NCI-H2171 (cell line): ENCODE measurements at places on chromosomes 16 and 17.

DNA sequence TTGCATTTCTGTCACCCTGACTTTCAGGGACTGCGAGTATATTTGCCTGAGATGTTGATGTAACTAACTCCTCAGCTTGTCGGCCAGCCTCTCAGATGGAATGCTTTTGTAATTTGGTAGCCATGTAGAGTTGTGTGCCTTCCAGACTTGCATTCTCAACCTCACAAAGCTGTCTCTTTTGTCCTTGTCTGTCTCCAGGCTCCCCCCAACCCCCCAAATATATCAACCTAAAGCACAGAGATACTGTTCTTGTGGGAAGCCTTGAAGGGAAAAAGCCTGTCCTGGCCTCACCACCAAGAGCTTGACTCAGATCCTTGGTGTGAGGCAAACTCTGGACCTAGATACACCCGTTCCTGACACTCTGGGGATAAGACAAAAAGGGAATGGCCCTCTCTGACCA is 18.4 kb downstream of the SAP30BP start:
- no peak for DNase-seq

DNA sequence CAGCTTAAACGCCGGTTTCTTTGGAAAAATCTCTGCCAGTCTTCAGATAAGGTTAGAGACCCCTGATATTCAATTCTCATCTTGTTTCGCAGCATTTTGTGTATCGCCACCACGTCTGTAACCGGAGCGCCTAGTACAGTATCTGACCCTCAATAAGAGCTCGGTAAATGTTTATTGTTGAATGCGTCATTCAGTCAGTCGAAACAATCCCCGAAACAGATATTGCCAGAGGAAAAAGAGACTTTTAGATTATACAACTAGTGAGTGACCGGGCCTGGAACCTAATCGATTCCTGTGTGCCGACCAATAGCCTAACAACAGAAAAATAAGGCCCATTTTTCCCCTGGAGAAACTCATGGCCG is 626 bp downstream of the PELP1 start:
- DNase-seq, result no peak

- DNase-seq, result no peak
Measured at GRCh38 chr17:78268951-78269905, 37.8 kb downstream of the TMEM235 start.

- DNase-seq, result no peak
Measured at GRCh38 chr17:9427465-9428315, 147.9 kb downstream of the STX8 start.

DNA sequence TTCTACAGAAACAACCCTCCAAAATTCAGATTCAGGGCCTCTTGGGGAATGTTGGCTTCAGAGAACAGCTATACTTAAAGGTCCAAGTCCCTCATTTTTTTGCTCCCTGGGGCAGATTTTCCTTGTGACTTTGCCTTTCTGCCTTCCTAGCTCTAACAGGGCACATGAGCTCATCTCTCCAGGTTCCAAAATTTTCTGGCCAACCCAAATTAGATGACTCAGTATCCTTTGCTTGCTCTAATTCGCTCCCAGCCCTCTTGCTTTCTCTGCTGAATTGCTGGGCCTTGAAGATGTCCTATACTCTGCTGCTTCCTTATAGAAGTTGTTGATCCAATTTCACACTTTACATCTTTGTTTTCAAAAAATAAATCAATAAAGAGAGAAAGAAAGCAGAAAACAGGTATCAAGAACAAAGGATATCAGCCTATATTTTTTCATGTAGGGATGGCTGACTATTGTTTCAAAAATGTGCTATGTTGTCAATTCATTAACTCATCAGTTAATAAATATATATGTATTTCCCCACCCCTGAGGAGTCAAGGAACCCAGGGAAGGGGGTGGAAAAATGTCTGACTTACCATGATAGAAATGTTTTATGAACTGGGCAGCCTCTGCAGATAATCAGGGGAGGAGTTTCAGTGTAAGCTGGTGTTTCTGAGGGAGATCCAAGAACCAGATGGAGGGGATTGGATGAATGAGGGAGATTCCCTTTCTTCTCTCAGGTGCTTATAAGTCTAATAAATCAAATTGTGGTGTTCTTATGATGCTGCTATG is 1.0 kb upstream of the KRTAP4-2 start:
- DNase-seq, result no peak

DNA sequence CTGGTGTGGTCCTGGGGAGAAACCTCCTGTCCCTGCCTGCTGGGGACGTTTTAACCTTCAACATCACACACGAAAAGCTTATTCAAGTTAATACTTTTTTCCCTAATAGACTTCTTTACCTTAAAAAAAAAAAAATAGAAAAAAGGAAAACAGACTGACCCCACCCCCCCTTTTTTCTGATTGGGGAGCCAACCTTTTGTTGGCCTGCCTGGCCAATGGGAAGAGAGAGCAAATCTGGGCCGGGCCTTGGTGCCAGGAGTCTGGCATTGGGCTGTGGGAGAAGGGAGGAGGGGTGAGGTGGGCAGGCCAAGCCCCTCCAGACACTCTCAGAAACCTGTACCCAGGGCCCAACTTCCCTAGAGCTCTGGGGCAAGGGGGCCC is 3.0 kb downstream of the CBX8 start:
- DNase-seq, result no peak

DNA sequence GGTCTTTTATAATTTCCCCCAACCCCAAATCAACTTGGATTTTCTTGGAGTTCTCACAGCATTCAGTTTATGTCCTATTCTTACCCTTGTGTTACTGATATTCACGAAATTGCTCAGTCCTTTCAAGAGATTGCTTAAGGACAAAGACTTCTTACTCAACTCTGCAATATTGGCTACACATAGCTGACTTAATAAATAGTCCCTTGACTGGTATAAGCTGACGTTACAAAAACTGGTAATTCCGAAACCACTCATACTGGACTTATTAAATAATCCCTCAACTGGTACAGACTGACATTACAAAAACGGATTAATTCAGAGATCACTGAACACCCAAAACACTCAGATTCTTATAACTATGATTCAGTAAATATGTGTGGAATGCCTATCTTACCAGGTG is 860 bp downstream of the TIGD7 start:
- no peak for DNase-seq

DNA sequence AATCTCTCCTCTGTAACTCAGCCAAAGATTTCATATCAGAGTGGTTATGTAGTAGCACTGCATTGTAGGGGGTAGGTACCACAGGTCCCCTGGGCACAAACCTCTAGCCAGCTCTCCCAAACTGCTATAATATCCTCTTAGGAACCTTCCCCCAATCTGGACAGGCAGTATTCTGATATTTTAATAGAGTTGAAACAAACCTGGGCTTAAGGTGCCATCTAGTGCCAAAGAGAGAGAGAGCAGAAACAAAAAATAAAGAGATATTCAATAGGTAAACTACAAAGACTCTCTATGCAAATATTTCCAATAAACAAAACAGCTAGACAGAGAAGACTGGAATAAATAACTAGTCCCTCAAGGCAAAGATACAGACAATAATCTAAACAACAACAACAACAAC is 1070.0 kb downstream of the CDH11 start:
- no peak for DNase-seq

- DNase-seq, result no peak
Measured at GRCh38 chr17:4530799-4531730, 24.1 kb downstream of the MYBBP1A start.

DNA sequence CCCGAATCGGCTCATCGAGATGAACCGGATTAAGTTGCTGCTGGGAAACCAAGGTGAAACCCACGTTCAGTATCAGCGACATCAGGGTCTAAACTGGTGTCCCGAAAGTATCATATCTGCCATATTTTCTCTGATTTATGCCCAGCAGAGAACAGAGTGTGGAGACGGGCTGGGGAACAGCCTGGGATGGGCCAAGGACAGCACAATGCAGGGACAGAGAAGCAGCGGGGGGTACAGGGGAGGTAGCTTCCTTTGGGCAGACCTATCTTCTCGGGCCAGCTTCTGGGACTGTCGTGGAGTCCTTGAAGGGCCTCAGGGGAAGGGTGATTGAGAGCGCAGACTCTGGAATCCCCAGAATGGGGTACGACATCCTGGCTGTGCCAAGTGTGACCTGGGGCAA is 17.5 kb upstream of the MLKL start:
- no peak for DNase-seq

GRCh38 chr17:37100231-37100630 is 151.5 kb downstream of the AATF start:
- DNase-seq, result no peak

DNA sequence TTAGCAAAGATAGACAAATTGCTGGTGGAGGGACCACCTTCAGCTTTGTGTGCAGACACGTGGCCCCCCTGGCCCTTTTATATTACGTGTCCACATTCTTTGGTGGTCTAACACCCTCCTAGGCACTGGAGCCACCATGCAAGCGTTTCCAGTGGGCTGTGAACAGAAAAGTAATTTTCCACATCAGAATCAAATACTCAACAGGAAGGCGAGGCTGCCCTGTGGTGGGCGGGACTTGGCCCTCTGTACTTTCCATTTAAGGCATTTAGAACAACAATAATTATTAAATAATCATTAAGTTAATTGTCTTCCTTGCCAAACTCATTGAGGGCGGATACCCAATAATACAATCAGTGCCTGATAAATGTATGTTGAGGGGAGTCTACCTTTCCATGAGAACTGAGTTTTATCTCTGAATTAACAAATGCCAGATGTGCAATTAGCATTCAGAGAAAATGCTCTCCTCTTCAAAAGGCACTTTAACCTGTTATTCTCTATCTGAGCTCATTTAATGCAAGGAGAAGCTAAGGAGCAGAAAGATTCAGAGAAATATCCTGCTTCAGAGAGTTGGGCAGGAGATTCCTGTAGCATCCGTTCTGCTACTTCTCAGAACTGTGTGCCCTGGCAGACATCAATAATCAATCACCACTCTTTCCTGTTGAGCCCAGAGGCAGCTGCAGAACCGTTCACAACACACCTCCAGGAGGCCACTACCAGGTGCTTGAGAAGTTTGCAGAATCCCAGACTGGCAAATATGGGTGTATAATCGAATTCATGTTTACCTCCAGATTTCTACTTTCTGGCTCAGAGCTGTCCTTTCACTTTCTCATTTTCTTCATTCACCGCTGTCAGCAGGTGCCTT is 109.4 kb downstream of the CMIP start:
- no peak for DNase-seq

DNA sequence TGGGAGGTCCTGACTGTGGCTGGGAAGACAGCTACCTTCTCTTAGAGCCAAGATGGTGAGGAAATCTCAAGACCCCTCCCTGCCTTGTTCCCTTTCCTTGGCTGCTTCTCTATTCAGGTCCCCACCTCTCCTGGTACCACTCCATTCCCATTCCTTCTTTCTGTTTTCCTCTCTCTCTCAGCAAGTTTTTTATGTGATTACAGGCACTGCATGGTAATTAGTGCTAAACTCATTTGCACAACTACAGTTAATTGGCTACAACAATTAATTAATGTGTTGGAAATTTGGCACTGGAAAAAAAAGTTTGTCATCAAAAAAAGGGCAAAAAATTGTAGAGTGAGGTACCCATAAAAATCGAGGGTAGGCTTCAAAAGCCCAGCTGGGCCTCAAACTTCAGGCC is 45.3 kb downstream of the NEUROD2 start:
- DNase-seq, result no peak

DNA sequence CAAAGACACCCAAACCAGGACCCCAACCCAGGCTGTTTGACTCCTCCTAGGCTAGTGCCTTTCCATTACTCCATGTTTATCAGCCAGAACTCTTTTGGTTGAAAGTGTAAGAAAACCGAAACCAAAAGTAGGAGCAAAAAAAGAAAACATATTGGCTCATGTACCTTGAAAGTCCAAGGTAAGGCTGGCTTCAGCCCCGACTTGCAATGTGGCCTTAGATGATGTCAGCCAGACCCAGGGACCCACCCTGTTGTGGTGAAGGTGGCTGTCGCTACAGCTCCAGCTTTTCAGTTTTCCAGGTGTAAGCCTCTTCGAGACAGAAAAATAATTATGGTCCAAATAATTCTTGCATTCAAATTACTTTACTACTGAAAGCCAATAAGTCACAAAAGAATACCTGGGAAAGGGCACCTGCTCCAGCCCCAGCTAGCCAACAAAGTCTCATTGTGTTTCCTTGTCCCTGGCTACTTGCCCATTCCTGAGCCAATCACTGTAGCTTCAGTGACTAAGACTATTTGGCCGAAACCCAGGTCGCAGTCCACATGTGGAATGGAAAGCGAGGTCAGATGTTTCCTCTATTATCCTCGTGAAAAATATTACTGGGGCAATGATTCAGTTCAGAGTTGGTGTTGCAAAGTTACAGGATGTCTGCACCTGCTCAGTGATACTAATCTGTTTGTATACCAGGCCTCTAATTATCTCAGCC is 20.7 kb downstream of the DNAH9 start:
- no peak for DNase-seq

DNA sequence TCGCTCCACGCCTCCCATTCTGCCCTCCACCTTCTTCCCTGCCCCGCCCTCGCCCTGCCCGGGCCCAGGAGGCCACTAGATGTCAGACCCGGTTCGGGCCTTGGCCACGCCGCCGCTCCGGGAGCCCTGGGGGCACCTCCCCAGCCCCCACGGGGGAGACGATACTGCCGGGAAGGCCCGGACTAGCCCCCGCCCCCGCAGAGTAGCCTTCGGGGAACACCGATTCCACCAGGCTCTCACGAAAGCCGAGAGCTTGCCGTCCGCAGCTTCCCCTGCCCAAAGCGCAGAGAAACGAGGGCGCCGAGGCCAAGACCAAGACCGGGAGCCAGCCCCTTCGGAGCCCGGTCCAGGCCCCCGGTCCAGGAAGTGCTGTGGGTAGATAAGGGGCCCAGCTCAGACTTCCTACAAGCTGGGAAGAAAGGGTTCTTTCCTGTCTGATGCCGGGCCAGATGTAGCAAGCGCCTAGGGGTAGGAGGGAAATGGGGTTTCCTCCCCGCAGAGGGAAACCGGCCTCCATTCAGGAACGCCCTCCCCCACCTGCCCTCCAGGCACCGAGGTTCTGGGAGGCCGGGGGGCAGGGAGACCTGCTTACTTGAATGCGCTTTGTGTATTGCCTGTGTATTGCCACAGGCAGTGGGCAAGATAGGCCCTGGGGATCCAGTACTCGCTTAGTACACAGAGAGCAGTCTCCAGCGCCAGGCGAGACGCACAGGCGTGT is 806 bp upstream of the CYB561 start:
- peak; percentile 40 for DNase-seq

- DNase-seq, result no peak
Measured at GRCh38 chr16:88888057-88888456, 21.6 kb upstream of the PABPN1L start.

DNA sequence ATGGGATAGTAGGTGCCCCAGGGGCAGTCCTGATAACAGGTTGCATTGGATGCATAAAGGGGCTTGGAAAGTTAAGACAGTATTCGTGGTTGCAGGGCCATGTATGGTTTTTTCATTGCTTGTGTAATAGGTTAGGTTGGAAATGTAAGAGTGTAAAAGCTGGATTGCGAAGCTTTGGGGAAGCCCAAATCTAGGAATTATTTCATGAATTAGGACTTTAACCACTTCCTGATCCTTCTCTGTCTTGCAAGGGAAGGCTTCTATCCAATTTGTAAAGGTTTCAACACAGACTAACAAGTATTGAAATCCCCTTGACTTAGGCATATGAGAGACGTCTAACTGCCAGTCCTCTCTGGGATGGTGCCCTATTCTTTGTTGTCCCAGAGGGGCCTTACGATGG is 7.8 kb upstream of the CCL17 start:
- no peak for DNase-seq
